NCI-H1694 (cell line): ENCODE measurements at places on chromosomes 6 and 20.

DNA sequence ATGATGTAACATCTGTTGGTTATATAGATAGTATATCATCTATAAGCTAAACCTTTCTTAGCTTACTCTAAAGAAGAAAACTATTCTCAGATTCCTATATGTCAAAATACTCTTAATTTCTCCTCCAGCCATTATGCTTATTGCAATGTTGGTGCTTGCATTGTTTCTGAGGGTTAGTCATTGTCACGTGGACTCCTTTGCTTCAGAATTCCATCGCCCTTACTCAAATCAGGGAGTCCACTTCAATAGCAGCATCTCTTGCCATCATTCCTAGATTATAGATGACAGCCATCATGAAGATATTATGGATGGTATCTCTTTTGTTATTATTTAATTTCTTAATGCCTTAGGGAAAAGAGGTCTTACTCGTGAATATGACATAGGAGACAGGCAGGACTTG, 776.1 kb downstream of the TENT5A start:
- no peak for DNase-seq

- no peak for DNase-seq
Measured at GRCh38 chr6:158188591-158188990, 20.4 kb downstream of the GTF2H5 start.

- no peak for DNase-seq
Measured at GRCh38 chr6:49082611-49083010, 380.4 kb downstream of the MMUT start.

- no peak for DNase-seq
Measured at GRCh38 chr20:34249291-34249690, 8.1 kb downstream of the ASIP start.

- no peak for DNase-seq
Measured at GRCh38 chr6:163395122-163395830, 19.2 kb upstream of the QKI start.

- DNase-seq = no peak
Measured at GRCh38 chr6:144083172-144083571, 12.2 kb downstream of the SF3B5 start.

DNA sequence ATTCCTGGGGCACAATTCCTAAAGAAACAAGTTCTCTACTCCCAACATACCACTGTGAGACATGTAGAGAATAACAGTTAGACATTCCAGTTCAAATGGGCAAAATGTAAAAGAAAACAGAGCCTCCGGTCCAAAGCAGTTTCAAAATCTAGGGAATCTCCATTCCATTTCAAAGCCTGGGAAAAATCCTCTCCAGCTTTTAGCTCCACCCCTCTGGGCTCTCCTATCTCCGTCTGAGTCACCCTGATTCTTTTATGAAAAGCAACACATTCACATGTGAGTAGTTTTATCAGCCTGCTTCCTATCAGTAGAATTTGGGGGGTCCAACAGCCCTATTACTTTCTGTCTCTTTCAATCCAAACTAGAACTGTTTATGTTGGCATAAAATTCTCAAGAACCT, 3.7 kb downstream of the CSNK2A1 start:
- no peak for DNase-seq

DNA sequence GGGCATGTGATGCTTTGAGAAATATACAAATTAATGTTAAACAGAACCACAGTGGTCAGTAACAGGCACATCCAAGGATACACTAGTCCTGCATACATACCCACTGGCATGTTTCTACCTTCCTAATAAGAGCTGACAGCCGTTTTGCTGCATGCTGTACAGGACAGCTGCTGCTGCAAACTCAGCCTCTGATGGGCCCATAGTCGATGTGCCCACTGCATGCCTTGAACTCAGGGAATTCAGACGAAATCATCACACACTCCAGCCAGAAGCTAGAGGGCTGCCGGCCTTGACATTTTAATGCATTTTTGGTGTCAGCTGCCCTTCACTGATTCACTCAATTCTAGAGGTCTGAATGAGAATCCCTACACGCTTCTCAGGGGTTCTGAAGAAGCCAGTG, 29.3 kb downstream of the FKBP1A start:
- DNase-seq = no peak

- no peak for DNase-seq
Measured at GRCh38 chr6:149473080-149474052, 11.4 kb downstream of the ZC3H12D start.

DNA sequence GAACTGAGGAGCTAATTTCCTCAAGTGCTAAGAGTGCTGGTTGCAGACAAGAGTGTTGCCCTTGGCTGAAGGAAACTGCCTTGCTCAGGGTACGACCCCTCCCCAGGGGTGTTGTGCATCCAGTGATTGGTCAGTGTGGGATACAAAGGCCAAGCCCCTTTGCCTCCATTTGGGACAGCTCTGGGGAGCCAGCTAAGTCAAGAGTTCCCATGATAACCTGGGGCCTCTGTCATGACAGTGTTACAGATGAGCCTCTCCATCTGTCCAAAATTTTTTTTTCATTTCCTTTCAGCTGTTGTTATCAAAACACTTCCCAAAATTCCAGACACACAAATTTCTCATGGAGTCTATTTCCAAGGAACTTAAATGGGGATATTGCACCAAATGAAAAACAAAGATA, 93.3 kb downstream of the HS3ST5 start:
- peak; percentile 3 for DNase-seq

GRCh38 chr6:54971825-54972224, 125.3 kb downstream of the FAM83B start:
- DNase-seq = no peak

- DNase-seq = no peak
Measured at GRCh38 chr6:111723412-111723970, 117.8 kb upstream of the TRAF3IP2 start.

DNA sequence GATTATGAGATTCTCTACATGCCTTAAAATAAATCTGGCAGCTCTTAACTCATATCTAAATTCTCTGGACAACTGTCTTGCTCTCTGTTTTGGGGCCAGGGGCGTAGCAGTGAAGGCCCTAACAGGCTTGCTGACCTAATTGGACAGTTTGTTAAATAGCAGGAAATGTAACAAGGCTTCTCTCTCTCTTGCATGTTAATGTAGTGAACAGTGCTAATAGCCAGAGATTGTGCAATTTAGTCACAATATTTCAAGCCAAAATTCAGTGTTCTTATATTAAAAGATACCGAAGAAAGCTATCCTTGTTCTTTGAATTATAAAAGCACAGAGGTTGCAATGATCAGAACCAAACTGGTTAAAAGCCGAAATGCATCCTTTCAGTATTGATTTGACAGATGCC, 3.0 kb downstream of the PPP1R3D start:
- DNase-seq = no peak

- DNase-seq = no peak
Measured at GRCh38 chr20:46823271-46823751, 71.3 kb upstream of the EYA2 start.

DNA sequence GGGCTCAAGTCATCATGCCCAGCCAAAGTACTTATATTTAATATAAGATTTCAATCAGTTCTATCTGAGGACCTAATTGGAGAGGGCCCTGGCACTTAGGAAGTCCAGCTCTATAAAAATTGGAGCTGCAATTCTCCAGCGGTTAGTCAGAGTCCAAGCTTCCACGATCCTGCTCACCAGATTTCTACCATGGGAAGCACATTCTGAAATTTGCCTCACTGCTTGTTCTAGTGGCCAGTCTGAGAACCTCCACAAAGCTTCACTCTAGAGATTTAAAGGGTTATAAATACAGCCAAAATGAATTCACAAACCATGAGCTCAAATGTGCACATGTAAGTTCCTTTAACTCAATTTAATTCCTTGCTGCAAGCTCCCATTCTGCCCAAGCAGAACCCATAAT, 33.5 kb downstream of the PNLDC1 start:
- DNase-seq = no peak

DNA sequence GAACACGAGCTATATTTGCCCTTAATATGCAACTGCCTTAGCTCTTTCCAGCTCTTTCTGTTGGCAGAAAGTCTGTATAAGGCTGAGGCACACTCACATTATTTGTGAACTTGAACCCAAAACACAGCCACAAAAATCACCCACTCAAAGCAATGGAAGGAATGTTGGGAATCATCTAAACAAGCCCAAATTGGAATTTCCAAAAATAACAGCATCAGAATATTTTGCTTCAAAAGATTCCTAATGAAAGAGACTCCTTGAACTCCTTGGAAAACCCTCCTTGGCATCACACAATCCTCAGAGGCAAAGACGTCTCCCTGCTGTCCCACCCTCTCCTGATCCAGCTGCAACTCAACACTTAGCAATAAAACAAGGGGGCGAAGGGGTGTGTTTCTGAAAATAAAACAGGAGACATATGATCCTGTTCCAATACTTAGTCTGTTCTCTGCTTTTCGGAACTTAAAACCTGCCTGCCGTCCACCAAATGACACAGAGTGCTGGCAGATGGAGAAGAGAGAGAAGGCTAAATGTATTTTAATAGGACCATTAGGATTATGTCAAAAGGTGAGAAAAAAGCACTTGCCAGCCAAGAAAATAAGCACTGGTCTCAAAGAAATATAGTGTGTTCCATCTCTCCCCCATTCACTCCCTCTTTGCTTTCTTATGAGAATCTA, 320.7 kb upstream of the JARID2 start:
- DNase-seq = no peak

GRCh38 chr6:28107506-28107905, 16.9 kb upstream of the ZSCAN16 start:
- DNase-seq = no peak

- no peak for DNase-seq
Measured at GRCh38 chr6:15106958-15107643, 138.8 kb upstream of the JARID2 start.

- DNase-seq = peak; percentile 2
Measured at GRCh38 chr6:108699290-108700041, 138.7 kb downstream of the FOXO3 start.

DNA sequence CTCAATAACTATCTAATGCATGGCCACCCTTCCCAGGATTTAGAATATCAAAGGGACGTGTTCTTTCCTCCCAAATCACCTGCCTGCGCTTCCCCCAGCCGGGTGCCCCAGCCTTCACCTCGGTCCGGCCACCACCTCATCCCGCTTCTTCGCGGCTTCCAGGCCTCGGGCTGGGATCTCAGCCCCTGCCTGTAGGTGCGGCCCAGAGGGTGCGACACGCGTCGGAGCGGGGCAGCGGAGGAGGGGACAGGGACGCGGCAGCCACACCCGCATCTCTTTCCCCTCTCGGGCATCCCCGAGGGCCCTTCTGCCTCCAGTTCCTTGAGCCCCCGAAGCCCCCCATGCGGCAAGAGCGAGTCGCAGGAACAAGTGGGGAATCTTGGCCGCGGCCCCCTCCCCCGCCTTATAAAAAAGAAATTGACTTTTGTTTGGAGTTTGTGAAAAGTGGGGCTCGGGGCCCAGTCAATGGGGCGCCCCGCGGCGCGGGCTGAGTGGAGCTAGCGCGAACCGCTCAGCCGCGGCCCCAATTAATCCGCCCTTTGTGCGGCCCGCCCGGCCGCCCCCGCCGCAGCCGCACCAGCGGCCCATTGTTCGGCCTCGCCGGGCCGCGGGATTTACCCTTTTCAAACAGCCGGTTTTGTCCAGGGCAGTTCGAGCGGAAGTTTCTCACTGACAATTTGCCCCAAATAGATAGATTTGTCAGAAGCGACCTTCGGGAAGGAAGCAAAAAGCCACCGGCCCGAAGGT, 8.4 kb upstream of the NR2E1 start:
- DNase-seq = no peak

DNA sequence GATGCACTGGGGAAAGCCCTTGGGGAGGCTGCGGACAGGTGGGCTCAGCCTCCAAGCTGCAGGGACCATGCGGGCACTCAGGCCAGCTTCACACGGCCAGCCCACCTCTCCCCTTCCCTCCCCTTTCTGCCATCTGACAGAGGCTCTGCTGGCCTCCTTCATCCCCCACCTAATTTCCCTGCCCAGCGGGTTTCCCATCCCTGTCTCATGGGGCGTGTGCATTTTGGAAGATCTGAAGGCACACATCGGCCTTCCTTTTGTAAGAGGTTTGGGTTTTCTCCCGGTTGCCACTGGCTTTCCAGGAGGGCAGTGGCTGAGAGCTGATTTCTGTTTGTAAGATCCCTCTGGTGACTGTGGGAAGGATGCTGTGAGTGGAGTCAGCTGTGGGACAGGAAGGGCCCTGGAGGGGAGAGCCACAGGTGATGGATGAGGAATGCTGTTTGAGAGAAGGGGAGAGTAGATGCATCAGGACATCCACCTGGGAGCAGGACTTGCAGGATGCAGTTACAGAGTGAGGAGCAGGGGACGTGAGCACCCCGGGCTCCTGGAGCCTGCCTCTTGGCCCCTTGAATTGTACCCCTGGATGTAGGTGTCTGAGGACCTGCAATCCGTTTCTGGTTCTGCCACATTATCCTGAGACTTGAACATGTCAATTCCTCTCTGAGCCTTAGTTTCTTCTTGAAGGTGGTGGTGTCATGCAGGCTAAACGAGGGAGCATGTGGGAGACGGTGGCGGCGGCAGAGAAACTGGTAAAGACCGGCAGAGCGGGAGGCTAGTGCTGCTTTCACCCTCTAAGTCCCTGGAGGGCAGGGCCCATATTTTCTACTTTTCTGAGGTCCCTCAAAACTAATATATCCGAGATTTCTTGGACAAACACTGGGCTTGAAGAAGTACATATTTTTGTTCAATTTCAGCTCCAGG, 5.9 kb upstream of the TUBB1 start:
- no peak for DNase-seq

DNA sequence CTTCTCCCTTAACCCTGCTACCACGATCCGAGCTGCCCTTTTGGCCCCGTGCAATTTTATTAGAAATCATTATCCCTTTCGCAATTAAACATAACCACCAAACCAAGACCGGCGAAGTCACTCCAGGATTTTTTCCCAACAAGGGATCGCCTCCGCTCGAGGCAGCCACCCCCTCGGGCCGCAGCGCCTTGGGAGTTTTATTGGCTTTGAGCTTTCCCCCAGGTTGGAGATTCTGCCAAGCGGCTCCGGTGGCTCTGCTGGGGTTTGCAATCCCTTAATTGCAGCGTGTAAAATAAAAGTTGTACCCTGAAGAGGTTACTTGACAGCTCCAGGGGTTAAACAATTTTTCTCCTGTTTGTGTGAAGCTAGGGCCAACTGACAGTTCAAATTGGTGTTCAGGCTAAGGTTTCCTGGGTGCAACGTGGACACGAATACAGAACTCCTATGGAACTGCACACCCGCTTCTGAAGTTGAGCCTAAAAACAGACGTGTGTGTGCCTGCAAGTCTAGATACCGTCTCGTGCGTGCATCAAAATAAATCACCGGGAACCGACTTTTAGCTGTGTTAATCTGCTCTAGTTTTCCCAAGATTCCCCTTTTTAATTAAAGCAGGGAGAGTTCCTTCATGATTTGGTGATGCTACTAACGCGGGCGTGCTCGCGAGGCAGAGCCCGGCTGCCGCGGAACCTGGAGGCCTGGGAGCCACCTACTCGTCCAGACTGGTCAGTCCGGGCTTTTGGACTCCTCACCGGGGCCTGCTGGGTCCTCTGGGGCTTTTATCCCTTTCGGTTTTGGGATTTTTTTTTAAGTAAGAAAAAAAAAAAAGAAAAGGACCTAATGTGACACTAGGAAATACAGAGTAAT, 975 bp upstream of the TFAP2A start:
- DNase-seq = no peak

DNA sequence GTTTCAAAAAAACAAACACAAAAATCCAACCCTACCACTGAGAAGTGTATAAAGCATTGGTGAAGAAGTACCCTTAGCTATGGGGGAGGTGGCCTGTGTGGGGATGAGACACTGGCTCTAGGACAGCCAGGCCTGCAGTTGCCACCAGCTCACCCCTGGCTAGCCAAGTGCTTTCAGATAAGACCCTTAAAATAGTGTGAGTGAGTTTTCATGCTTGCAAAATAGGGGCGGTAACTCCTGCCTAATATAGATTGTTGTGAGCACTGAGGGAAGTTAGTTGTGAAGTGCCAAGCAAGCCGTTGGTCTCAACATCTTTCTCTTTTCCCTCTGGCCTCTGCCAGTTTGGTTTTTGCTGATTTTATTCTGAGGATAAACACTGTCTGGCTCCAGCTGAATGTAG, 11.3 kb downstream of the PPP1R3G start:
- DNase-seq = no peak

GRCh38 chr6:8545336-8545735, 110.0 kb upstream of the SLC35B3 start:
- DNase-seq = no peak
